Suprapubic skin (tissue), 4 donors: ENCODE measurements at places on chromosomes 11 and 22.

DNA sequence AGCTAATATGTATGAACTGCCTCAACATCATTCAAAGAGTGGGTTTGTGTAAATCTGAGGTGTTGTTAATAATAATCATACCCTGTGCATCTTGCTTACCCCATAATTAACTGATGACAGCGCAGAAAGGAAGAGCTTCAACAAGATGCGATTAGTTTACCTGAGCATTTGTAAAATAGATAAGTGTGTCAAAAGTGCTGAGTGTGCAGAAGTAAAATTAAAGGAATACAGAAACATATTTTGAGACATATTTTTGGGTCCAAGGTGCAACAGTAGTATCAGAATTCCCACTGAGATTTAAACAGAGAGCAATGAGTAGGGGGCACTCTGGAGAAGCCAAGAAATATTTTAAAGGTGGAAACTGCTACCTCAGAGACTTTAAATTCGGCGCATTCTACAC, 6.1 kb downstream of the BLID start:
- H3K27ac ChIP-seq, result no peak overlapping the region
- H3K27me3 ChIP-seq, result no peaks in the 10 kb centered on the region
- H3K36me3 ChIP-seq, result no peaks in the 10 kb centered on the region
- no peak for DNase-seq
- peaks cover 4% of the 10 kb centered on the region for H3K4me1 ChIP-seq
- H3K4me3 ChIP-seq, result no peak overlapping the region

DNA sequence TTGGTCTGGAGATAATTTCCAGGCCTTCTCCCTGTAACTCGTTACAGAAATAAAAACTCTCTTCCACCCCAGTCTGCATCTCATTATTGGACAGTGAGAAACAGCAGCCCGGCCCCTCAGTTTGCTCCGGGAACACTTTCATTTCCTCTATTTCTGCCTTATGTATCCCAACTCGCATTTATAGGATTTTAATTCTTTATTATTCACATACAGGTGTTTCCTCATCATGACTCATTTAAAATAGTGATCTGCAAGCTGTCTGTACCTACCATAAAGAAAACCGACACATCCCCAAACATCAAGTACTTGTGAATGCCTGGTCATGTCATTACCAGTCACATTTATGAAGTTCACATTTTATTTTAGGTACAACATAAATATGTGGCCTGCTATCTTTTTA, 42.8 kb downstream of the PIWIL3 start:
- no peaks in the 10 kb centered on the region for H3K4me1 ChIP-seq
- peaks cover 15% of the 10 kb centered on the region for H3K27me3 ChIP-seq
- DNase-seq, result no peak
- no peak overlapping the region for H3K27ac ChIP-seq

- no peak within 1 kb of the TSS for H3K27ac ChIP-seq
- DNase-seq, result no peak
- peaks cover 17% of the 10 kb centered on the region for H3K27me3 ChIP-seq
- H3K4me3 ChIP-seq, result no peak within 1 kb of the TSS
- H3K4me1 ChIP-seq, result peaks cover 30% of the 10 kb centered on the region
Observed at GRCh38 chr11:118076754-118077281, at the start of gene TMPRSS4. TSS of gene TMPRSS4 (plus strand) at chr11:118077078. CDS start at chr11:118077303, 225 bp downstream.

DNA sequence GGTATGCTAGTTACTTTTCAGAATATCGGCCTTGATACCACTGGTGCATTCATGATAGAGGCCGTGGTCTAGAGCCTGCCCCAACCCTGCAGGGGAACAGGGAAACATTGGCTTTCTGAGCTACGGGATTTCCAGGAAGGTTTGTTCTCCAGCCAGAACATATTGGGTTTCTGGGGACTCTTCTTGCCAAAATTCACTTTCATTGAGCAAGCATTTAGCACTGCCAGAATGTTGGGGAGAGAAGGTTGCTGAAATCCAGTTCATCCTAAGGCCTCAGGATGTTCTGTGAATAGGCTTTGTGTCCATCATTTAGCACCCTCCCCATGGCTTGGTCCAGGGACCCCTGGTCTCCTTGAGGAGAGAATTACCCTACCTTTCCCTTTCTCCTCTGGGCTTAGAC, 36.7 kb downstream of the DRG1 start:
- DNase-seq, result no peak
- no peak overlapping the region for H3K27ac ChIP-seq
- H3K4me3 ChIP-seq, result no peak overlapping the region
- H3K4me1 ChIP-seq, result peaks cover 10% of the 10 kb centered on the region

DNA sequence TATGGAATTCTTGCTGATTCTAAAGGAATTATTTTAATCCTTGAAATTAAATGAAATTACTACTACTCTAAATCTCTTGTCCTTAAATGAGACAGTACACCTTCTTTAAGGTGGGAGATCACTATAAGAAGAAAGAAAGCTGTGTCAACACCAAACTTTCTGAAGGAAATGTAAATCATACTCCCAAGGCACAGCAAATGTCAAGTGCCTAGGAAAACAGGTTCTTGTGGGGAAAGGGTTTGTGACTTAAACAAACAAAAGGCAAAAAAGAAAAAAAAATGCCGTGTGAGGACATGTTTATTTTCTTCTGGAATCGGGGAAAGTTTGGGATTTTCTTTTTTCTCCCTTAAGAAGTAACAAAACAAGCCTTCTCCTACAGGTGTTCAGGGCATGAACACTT, 745.1 kb downstream of the DLG2 start:
- no peak overlapping the region for H3K4me3 ChIP-seq
- DNase-seq, result no peak
- no peak overlapping the region for H3K27ac ChIP-seq
- no peaks in the 10 kb centered on the region for H3K27me3 ChIP-seq

DNA sequence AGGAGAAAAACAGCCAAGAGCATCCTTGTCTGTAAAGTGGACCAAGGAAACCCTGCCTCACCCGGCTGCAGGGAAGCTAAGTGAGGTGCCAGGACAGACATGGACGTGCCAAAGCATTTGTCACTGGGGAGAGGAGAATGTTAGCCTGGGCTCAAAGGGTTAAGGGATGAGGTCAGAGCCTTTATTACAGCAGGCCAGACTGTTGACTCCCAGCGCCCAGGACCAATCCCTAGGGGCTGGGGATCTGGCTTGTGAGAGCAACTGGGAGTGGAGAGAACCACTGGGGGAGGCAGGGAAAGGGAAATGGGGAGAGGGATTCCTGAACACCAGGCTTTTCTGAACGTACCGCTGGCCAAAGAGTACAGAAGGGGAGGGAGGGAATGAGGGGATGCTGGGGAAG, 2.6 kb downstream of the CHRM1 start:
- no peak for DNase-seq
- no peaks in the 10 kb centered on the region for H3K36me3 ChIP-seq
- peaks cover 30% of the 10 kb centered on the region for H3K27me3 ChIP-seq
- H3K4me1 ChIP-seq, result peaks cover 35% of the 10 kb centered on the region

DNA sequence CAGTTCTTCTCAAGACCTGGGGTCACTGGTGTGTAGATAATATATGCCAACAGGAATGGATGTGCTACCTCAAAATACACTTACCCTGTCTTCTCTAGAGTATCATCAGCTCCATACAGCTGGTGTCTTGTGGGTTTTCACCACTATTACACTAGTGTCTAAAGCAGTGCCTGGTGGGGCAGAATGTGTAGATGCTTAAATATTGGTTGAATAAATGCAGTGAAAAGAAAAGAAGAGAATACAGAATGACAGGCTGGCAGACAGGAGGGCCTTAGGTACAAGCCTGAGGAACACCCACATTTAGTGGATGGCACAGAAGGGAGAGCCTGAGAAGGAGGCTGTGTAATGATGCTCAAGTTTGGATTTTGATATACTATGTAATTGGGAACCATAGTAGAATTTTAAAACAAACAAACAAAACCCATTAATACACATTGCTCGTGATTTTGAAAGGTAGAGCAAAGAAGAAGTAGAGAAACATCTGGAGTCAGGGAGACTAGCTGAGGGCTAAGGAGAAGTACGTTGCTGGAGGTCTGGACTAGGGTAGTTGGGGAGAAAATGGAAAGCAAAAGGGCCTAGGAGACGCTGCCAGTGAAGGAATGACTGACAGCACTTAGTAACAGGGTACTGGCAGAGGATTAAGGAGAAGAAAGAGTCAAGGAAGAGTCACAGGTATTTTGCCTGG, 20.5 kb upstream of the RAG2 start:
- no peak for DNase-seq
- no peaks in the 10 kb centered on the region for H3K36me3 ChIP-seq
- H3K4me3 ChIP-seq, result no peak overlapping the region
- no peaks in the 10 kb centered on the region for H3K27me3 ChIP-seq

GRCh38 chr11:122201106-122201505, 85.1 kb upstream of the BLID start:
- H3K36me3 ChIP-seq, result no peaks in the 10 kb centered on the region
- peaks cover 4% of the 10 kb centered on the region for H3K27me3 ChIP-seq
- peaks cover 29% of the 10 kb centered on the region for H3K4me1 ChIP-seq
- no peak overlapping the region for H3K27ac ChIP-seq
- no peak for DNase-seq

DNA sequence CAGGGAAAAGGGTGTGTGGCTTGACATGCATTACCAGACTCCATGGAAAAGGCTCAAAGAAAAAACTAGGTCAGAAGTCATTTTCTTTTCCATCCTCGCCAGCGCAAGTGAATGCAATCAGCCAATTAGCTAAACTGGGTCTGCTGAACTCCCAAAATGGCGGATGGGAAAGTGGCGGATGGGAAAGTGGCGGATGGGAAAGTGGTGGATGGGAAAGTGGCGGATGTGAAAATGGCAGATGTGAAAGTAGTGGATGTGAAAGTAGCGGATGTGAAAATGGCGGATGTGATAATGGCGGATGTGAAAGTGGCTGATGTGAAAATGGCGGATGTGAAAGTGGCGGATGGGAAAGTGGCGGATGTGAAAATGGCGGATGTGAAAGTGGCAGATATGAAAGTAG, 158.4 kb downstream of the CEP164 start:
- no peaks in the 10 kb centered on the region for H3K4me1 ChIP-seq
- peaks cover 9% of the 10 kb centered on the region for H3K27me3 ChIP-seq
- H3K27ac ChIP-seq, result no peak overlapping the region
- no peak overlapping the region for H3K4me3 ChIP-seq

- H3K4me3 ChIP-seq, result no peak overlapping the region
- DNase-seq, result no peak
- peaks cover 7% of the 10 kb centered on the region for H3K4me1 ChIP-seq
- H3K27ac ChIP-seq, result no peak overlapping the region
Observed at GRCh38 chr22:45788522-45788921, 116.9 kb downstream of the ATXN10 start.
